CD4-positive, alpha-beta T cell (primary cell): ENCODE measurements at places on chromosomes 4 and X.

DNA sequence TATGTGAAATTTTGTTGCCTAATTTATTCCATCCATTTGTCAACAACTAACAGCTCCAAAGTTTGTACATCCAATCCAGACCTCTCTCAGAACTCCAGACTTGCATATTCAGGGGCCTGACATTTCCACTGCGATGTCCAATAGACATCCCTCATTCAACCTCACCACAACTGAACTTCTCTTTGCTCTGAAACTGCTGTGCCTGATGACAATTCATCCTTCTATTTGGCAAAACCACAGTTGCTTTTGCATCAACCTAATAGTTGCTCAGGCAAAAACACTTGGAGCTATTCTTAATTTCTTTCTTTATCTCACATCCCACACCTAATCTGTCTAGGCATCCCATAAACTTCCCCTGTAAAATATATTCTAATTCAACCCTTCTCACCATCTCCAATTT is 56.5 kb downstream of the ANTXR2 start:
- no peak for DNase-seq

DNA sequence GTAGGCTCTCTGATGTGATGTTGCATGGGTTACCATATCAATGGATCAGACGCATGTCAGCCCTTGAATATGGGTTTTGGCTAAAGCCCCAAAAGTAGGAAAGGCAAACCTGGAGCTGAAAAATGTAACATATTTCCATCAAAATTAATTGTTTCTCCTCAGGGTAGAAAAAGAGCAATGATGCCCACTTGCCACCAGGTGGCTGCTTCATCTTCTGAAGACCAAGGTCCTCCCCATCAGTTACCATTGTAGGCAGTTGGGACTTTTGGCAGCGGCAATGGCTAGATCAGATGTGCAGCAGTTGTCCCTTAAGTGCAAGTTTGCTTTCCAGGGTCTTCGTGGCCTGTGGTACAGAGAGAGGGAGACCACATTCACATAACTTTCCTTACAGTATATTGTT is 118.2 kb downstream of the NAF1 start:
- DNase-seq, result no peak

DNA sequence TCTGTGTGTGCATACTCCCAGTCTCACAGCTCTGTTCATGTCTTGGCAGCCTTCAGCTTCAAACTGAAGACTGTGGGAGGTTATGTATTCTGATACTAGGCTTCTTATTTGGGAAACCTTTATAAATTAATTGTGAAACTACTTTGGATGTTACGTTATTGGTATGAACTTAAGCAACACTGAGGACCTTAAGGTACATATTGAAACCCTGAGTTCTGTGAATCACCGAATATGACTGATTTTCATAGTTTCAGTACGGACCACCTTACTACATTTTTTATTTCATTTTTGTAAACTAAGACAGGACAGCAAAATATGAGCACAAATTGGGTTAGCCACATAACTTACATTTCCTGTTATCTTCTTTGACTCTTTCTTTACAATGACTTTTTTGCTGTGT is 498.4 kb downstream of the PDGFC start:
- no peak for DNase-seq

- no peak for DNase-seq
These were observed 4.3 kb downstream of the TMPRSS11E start for GRCh38 chr4:68451246-68452211.

GRCh38 chr4:176205299-176205698 is 9.9 kb upstream of the SPATA4 start:
- DNase-seq, result no peak

- no peak for DNase-seq
These were observed 109.6 kb downstream of the SHROOM4 start for GRCh38 chrX:50704360-50704759.

DNA sequence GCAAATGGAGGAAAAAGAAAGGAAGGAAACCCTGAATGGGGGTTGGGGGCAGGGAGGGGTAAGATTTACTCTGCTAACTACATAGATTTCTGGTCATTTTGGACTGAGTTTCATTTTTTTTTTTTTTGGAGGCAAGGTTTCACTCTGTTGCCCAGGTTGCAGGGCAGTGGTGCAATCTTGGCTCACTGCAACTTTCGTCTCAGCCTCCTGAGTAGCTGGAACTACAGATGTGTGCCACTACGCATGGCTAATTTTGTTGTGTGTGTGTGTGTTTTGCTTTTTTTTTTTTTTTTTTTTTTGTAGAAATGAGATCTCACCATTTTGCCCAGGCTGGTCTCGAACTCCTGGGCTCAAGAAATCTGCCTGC is 223.5 kb downstream of the APBB2 start:
- no peak for DNase-seq

- no peak for DNase-seq
These were observed 138.8 kb downstream of the NDST3 start for GRCh38 chr4:118173126-118173525.

- DNase-seq, result no peak
These were observed 11.8 kb upstream of the HPGDS start for GRCh38 chr4:94354474-94354896.

DNA sequence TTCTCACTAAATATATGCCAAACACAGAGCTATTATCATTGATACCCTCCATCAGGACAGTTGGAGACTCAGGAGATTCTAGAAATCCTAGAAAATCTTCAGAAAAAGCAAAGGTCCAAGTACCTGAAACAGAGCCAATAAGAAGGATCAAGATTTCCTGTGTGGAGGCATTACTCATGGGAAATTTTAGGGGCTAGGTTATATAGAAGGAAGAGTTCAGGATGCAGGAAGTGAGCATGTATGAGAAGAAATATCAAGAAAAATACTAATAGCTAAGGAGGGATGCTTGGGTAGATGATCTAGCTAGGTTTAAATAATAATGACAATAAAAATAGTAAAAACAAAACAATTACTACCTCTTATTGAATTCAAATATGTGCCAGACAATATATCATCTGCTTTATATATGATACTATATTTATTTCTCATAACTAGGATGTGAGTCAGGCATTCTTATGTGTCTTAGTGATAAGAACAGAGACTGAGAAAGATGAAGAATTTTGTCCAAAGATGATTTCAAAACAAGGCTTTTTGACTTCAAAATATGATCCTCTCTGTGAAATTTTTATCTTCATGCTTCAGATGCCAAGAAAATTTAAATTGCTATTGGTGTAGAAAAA is 66.4 kb upstream of the HHIP start:
- DNase-seq, result no peak

- DNase-seq, result no peak
These were observed 153.1 kb upstream of the PCDH18 start for GRCh38 chr4:137685357-137685756.

DNA sequence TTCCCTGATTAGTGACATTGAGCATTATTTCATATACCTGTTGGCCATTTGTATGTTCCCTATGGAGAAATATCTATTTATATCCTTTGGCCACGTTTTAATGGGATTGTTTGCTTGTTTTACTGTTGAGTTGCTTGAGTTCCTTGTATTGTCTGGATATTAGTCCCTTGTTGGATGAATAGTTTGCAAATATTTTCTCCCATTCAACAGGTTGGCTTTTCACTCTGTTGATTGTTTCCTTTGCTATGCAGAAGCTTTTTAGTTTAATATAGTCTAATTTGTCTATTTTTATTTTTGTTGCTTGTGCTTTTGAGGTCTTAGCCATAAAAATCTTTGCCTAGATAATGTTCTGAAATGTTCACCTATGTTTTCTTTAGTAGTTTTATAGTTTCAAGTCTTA is 60.2 kb upstream of the HUWE1 start:
- no peak for DNase-seq

- no peak for DNase-seq
These were observed 84.7 kb downstream of the NHS start for GRCh38 chrX:17459661-17460060.

DNA sequence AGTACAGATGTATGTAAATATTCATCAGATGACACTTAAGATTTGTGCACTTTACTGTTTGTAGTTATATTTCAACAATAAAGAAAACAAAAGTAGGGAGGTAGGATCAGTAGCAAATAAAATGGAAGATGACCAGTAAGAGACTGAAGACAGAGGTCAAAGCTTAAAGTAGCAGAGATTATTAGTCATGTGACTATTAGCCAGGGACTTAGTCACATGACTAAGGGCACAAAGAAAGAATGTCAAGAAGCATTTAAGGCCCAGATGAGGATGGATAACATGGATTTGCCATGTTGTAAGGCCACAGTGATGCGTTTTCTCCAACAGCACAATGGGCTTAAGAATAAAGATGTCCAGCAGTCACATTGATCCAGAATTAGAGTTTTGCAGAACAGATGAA is 479.6 kb downstream of the BCOR start:
- no peak for DNase-seq

DNA sequence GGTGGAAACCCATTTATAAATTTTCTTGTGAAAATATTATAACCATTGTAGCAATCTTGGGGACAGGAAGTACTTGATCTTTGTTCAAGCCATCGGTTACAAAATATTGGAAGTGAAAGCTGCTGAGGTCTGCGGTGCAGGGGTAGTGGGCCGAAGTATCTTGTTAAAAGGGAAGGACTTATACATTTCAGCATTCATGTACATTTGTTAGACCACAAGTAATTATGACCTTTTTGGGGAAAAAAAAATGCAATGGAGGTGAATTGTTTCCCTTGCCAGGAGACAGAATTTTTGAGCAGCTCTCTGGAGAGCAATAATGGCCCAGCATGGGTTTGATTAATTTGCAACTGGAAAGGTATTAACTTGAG is 121.3 kb downstream of the EGF start:
- no peak for DNase-seq

- DNase-seq, result no peak
These were observed 428.2 kb upstream of the GALNT7 start for GRCh38 chr4:172740434-172740833.

DNA sequence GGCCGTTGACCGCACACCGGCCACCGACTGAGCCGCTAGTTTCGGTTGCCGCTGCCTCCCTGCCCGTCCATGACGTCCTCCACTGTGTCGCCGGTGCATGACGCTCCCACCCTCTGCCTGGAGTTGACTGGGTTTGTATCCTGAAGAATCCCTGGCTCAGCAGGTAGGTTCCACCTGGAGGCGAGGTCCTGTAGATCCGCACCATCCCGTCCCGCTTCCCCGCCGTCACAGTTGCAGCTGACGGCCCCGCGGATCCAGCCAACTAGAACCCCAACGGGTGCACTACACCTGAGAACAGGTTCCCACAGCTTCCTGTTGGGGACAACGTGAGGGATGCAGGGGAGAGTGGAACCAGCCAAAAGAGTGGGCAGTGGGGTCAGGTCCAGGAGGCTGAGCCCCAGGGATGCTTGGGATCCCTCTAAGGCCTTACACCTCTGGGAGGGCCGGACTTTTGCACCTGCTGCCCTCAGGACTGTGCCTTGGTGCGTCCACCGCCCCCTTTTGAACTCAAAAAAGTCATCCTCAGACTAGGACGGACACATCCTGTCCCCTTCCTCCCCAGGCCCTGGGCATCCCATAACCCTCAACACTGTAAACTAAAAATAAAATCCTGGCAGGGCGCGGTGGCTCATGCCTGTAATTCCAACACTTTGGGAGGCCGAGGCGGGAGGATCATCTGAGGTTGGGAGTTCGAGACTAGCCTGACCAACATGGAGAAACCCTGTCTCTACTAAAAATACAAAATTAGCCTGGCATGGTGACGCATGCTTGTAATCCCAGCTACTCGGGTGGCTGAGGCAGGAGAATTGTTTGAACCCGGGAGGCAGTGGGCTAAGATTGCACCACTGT is 1.1 kb upstream of the SLBP start:
- DNase-seq, result no peak

GRCh38 chr4:73901031-73901430 is 31.8 kb downstream of the CXCL1 start:
- no peak for DNase-seq

DNA sequence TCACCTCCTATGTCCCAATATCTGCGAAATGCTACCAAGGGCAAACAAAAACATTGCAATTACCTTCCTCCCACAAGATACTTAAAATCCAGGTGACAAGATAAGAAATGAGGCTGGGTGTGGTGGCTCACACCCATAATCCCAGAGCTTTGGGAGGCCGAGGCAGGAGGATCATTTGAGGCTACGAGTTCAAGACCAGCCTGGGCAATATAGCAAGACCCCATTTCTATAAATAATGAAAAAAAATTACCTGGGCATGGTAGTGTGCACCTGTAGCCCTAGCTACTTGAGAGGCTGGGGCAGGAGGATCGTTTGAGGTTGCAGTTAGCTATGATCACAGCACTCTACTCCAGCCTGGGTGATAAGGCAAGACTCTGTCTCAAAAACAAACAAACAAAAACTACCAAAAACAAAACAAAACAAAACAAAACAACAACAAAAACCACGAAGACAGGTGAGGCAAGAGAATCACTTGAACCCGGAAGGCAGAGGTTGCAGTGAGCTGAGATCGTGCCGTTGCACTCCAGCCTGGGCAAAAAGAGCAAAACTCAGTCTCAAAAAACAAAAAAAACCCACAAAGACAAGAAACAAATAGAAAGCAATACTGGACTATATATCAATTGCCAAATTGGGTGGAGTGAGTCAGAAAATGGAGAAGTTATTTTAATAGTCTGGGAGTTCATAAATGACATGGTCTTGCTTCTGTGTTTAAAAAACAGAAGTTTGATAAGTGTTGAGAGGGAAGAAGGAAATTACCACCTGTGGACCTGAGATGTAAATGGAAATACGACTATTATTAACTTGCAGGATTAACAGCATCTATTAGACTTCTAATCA is 176.5 kb downstream of the FBXW7 start:
- DNase-seq, result no peak

DNA sequence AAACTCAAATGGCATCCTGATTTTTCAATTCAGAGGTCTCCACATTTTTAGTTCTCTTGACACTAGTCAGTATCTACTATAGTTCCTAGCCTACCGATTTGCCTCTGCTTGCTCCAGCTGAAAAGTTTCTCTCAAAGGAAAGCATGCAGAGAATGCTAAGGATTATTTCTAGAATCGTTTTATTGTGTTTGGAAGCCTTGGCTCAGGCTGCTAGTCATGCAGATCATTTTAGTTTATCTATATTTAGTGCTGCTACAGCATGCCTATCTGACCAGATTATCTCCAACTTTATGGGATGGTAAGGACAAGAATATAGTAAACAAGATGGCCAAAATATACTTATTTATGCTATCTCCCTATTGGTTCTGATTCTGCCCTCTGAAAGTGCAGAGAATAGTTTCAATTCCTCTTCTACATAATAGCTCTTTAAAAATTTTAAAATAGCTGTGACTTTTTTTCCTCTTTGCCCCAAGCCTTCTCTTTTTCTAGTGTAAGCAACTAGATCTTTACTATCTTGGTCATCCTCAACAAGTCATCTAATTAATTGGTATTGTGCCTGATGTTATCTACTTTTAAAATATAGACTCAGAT is 15.7 kb upstream of the DRP2 start:
- no peak for DNase-seq

- DNase-seq, result no peak
These were observed 8.5 kb downstream of the EVC start for GRCh38 chr4:5719350-5720055.

DNA sequence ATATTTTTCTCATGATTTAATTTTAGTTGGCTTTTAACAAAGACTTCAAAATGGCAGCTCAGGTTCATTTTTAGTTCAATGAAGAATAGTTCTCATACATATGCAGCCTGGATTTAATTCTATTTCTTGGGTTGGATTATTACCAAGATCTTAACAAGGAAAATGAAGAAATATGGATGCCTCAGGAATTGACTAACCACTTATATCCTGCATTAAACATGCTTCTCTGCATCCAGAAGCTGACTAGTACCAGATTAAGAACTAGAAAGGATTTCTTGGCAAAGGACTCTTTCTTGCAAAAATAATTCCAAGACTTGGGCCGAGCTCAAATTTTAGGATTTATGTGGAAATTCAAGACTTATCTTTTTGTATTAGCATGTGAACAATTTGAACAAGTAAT is 5.6 kb upstream of the KLHL2 start:
- no peak for DNase-seq
